ENCODE measurements at places on chromosomes 16 and 17. TPM values are rescaled to one million over a fixed set of nuclear protein-coding genes. Genes with fewer than 3 reads are reported as not detected.

Gene TERB1
- 0.59 TPM for total RNA-seq

GRCh38 chr16:85859818-85860125 is 39.2 kb upstream of the IRF8 start:
- DNase-seq, result no peak

Gene LGALS9
- 93.1 TPM for total RNA-seq

Gene PGS1
- total RNA-seq, result 42.6 TPM

DNA sequence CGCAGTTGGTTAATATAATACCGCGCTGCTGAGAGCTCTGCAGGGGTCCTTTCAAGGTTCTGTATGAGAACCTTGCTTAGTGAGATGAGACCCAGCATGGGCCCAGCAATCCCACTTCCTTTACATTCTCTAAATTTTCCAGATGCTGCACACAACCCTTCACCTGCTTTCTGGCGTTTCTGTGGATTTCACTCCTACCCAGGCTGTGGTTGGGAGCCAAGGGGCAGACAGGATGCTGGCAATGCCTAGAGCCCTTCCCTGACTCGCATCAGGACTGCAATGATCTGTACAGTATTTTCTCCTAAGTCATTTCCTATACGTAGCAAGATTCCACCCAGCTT is 10.1 kb upstream of the PIPOX start:
- DNase-seq, result no peak

Gene ZSCAN32
- 26.1 TPM for total RNA-seq

DNA sequence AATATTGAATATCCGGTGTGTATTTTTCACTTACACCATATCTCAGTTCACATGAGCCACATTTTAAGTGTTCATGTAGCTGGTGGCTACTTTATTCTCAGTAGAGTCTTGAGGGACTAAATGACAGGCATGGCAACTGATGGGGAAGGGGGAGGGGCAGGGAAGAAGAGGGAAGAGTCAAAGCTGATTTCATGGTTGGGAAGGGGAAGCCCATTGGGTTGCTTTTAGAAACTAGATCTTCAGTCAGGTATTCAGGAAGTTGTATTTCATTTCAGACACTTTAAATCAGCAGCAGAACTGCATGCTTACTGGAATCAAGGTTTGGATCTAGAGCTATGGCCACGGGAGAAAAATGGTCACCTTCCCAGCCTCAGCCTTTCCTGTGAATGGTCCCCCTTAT is 2.9 kb upstream of the WIPI1 start:
- DNase-seq, result no peak

All from Calu3 (cell line).